ENCODE measurements at places on chromosomes 2 and 18. TPM values are rescaled to one million over a fixed set of nuclear protein-coding genes. Genes with fewer than 3 reads are reported as not detected.
A peak's percentile ranks its signal among the peaks of the same experiment; 100 is the strongest.

- DNase-seq: no peak
Measured at GRCh38 chr2:173962031-173962430, 3.1 kb downstream of the SP3 start.

ABCB11 gene
- total RNA-seq: 0.09 TPM

GRCh38 chr2:27720004-27720551, 51.4 kb upstream of the MRPL33 start:
- no peak for DNase-seq

DNA sequence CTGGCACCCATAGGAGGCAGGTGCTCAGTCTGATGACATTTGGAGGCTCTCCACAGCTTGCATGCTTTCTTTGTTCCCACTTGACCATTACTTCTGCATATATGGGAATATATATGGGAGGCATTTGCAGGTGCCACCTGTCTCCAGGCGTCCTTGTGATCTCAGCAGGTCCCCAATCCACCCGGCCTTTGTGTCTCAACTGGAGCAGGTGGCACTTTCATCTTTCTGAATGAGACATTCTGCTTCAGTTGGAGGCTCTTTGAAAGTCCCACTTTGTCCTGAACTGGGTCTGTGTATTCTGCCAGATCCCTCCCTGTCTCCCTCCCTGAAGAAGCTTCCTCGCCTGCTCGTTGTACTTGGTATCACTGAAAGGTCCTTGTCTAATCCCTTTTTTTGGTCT, 318.1 kb upstream of the EPAS1 start:
- no peak for DNase-seq

ZNF396 gene
- 0.93 TPM for total RNA-seq

PXDN gene
- total RNA-seq: 40.5 TPM

DNA sequence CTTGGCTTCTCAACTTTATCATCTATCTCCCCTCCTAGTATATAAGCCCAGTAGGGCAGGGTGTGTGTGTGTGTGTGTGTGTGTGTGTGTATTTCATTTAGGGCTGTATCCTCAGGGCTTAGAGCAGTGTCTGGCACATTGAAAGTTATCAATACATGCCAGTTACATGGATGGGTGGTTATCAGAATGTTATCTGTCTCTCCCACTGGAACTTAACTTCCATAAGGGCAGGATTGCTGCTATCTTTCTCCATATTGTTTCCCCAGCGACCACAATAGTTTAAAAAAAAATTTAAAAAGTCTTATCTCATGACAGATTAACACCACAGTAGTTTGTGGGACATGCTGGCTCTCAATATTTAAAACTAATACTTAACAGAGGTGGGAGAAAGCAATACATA, 488.9 kb downstream of the PLCL1 start:
- no peak for DNase-seq

- DNase-seq: no peak
Measured at GRCh38 chr2:64988420-64989125, 626 bp upstream of the SLC1A4 start.

ALLC gene
- total RNA-seq: not detected

DNA sequence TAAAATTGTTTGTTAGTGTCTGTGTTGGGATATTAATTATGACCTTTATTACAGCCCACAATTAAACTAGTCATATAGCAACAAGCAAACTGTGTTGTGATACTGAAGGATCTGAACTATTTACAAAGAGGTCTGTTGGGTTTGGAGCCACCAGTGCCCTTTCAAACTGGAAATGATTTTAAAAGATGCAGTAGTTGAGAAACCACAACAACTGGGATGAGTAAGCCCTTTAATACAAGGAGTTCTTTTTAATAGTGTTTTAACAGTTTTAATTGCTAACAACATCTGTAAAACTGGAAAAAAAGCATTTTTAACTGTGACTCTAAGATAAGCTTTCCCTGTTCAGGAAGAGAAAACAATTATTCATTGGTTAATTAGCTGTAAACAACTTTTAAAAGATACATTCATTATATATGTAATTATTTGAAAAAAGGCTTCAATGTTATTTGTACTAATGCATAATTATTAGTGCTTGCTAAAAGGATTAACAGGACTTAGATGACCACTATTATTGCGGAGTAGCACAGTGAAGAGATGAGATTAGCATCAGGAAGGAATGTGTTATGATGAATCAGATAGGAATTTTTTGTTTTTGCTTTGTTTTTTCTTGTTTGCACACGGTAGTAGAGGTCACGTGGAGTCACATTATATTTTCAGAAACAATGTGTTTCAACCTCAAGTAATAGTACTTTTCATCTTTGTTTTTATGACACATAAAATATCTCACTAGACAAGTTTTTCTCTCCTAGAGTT, 392.7 kb upstream of the FANCL start:
- DNase-seq: no peak

DNA sequence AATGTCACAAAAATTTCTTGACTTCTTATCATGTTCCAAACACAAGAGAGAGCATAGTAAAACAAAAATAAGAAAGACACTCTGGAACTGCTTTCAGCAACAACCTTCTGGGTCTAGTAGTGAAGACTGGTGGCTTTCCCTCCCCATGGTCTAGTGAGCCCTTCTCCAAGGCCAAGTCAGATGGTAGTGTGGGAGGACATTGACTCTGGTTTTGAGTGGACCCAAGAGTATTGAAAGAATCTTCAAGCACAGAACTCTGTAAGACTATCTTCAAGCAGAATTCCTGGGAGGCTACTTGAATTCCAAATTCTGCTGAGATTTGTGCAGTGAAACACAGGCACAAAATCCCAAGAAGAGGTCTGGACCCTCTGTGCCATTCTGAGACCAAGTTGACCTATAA, 21.1 kb downstream of the ANTXR1 start:
- DNase-seq: no peak

CKAP2L gene
- not detected for total RNA-seq

DNA sequence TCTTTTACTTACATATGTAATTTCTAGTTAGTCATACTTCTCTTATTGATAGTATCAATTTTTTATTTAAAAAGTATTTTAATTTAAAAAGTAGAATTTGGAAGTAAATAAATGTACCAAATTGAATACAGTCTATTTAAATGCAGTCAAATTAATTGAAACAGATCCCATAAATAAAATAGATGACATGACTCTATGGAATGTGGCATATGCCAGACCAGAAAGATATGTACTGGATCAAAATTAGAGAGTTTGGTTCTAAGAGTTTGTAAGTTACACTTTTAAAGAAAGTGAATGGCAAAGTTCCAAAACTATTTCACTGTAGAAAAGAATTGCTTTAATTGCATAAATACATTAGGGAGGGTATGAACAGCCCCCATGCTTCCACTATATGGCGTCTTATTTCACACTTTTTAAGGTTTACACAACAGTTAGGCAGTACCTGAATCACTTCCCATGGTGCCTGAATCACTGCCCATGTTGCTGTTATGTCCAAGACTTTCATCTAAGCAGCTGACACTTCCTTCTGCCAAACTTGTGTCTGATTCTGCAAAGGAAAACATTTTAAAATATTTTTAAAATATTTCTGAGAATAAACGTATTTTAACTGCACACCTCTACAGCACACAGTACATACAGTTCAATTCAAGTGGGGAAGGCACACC, 25.2 kb downstream of the IFIH1 start:
- DNase-seq: no peak

ZNF532 gene
- 50.7 TPM for total RNA-seq

DNA sequence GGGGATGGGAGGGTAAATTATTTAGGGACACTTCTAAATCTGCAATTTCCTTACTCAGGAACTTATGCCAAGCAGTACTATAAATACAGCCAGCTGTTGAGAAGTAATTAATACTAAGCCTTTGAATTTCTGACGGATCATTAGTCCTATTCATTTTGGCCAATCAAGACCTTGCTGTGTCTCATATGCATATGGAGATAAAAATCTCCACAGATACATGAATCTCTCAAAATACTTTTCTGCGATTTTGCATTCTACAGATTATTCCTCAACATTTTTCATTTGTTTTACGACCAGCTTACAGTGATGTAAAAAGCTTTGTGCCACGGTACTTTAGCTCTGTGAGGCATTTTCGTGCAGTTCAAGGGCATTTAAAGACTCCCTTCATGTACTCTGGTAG, 16.7 kb downstream of the LANCL1 start:
- DNase-seq: no peak

DNA sequence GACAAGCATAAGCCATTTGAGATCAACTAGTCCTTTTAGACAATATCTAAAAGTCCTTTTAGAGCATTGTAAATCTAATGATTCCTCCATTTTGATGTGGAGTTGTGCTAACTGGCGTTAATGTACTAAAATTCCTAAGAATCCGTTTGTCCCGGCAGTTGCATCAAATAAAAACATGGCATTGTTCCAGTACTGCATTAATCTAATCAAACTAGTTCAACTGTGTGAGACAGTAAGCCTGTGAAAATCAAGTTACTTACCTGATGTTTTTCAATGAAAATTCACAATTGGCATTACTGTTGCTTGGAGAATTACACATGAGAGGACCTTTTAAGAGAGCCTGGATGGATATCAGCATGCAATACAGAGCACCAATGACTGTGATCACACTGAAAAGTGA, 13.3 kb downstream of the TM4SF20 start:
- no peak for DNase-seq

ZC3H6 gene
- total RNA-seq: 18.0 TPM

ST8SIA3 gene
- 0.04 TPM for total RNA-seq

DNA sequence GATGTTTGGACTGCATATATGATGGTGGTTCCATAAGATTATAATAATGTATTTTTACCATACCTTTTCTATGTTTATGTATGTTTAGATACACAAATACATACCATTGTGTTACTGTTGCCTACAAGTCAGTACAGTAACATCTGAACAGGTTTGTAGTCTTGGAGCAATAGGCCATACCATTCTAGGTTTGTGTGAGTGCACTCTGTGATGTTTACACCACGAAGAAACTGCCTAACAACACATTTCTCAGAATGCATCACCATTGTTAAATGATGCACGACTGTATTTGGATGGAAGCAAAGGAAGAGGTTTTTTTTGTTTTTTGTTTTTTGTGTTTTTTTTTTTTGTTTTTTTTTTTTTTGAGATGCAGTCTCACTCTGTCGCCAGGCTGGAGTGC, 9.5 kb downstream of the DUSP19 start:
- no peak for DNase-seq

DNA sequence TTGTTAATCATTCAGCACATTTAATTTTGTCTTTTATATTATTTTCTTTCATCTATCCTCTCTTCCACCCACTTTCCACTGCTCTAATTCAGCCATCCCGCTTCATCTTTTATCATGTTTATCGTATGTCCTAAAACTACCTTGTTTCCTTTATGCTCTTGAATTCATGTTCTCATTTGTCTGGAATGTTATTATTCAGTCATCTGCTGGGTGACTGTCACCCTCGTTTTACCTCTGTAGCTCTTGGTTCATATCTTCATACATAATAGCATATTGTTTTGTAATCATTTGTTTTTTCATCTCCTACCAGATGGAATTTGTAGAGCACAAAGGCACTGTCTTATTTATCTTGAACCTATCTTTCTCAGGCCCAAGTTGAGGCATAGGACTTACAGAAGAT, 37.0 kb downstream of the SMCHD1 start:
- DNase-seq: no peak

- DNase-seq: peak; percentile 21
Measured at GRCh38 chr2:227472265-227473121, 537 bp downstream of the AGFG1 start.

DNA sequence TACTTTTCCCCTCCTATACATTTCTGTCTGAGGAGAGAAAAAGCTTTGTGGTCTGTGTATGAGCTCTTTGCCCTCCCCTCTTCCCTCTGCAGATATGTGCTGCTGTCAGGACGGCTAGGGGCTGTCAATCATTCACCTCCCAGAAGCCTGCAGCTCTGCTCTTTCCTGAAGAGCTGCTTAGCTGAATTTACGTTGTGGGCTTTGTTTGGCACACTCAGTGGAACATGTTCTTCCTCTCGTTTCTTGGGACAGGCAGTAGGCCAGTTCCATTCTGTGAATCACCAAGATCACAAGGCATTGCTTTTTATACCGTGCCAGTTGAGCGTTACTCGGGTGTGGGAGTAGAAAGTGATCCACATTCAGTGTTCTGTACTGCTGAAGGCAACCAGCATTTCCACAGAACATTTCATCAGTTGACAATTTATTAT, 136.7 kb downstream of the LAMA3 start:
- no peak for DNase-seq

GRCh38 chr2:95379371-95379831, 23.1 kb upstream of the FAHD2A start:
- no peak for DNase-seq

FBXO11 gene
- 33.2 TPM for total RNA-seq

GRCh38 chr2:20291106-20291564, 59.5 kb downstream of the PUM2 start:
- no peak for DNase-seq

GRCh38 chr2:120842456-120843439, 107.1 kb downstream of the GLI2 start:
- DNase-seq: no peak

DNA sequence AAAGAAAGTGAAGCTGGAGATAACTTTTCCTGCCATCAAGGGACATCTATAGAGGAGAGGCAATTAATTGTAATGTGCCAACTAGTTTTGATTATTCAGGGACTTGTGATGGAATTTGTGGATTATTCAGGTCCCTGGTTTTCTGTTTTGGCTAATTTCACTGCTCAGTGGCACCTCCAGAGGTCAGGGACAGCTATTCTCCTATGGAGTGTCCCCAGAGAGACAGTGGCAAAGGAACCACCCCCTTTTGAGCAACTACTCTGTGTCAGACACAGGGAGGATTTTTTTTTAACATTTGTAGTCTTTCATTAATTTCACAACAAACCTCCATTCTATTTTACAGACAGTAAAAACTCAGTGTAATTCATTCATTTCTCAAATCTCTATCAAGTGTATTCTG, 206.0 kb upstream of the SPRED2 start:
- DNase-seq: no peak

- DNase-seq: no peak
Measured at GRCh38 chr2:119841550-119841949, 81.8 kb downstream of the PTPN4 start.

DNA sequence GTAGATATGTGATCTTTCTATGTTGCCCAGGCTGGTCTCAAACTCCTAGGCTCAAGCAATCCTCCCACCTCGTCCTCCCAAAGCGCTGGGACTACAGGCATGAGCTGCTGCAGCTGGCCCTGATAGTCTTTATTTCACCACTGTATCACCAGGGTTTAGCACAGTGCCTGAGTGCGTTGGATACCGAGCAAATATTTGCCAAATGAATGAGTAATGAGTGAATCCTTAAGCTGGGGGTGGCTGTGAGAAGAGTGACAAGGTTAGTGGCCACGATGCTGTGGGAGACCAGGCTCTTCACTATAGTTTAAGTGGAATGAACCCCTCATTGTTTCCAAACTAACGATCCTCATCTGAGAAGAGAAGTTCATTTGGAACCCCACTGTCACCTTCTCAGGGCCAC, 60.8 kb upstream of the FAM136A start:
- no peak for DNase-seq

DNA sequence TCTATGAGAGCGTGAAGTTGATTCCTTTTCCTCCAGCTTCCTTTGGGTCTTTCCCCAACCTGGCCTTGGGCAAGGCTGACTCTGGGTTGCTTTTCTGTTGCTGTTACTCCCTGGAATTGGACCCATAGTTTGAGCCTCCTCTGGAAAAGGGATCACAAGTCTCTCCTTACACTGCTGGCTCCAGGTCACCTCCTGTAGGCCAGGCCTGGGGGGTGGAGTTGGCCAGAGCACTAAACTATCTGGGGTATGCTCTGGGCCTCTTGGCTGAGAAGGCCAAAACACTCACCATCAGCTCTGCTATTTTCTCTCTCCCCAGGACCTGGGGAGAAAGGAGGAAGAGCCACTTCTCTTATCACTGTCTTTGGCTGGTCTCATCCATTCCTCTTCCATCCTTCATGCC, 56.5 kb upstream of the NCOA1 start:
- no peak for DNase-seq

GRCh38 chr2:86218124-86218523, 18.9 kb downstream of the MRPL35 start:
- DNase-seq: no peak

PID1 gene
- total RNA-seq: 7.1 TPM

Data from heart left ventricle (tissue), 16 donors.